ENCODE measurements at places on chromosomes 5 and 9. TPM values are rescaled to one million over a fixed set of nuclear protein-coding genes. Genes with fewer than 3 reads are reported as not detected.

Gene OGN
- not detected for total RNA-seq

Gene SLC6A19
- total RNA-seq: not detected

Gene FUBP3
- total RNA-seq: 28.4 TPM

Gene BNC2
- total RNA-seq: 0.12 TPM
